CD4-positive, alpha-beta T cell treated with Interleukin-10 for 1 hour (primary cell): ENCODE measurements at places on chromosomes 4 and X.

DNA sequence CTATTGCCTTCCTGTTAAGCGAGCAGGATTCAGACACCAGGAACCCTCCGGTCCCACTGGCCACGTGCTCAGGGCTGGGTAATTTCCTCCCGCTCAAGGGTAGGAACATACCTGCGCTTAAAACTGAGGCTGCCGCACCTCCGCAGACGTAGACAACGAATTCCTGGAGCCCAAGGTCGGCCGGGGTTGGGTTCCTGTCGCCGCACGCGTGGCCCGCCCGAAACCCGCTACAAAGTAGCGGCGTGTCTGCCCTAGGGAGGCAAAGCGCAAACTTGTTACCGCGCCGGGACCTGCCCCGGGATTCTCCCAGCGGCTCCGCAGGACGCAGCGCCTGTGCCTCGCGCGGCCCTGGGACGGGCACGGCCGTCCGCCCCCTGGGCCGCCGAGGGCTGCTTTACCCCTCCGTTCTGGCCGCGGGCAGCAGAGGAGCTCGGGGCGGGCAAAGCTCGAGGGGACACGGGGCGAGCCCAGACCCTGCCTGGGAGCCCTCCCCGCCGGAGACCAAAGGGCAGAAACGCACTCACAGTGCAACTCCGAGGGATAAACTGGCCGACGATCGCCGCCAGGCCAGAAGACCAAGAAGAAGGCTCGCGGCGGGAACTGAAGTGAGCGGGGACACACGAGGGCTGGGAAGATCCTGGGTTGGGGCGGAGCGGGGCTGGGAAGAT lies at the start of gene ERVMER34-1:
Gene ERVMER34-1 (minus strand): TSS at position 607 of the 668 bp plus-strand sequence. CDS start 5,905 bp downstream, outside the sequence.
- no peak for DNase-seq

- no peak for DNase-seq
Measured at GRCh38 chr4:40427128-40427527, 92.0 kb downstream of the CHRNA9 start.

- DNase-seq = no peak
Measured at GRCh38 chr4:18134111-18134510, 112.6 kb upstream of the LCORL start.

- no peak for DNase-seq
Measured at GRCh38 chr4:55001538-55001937, 123.9 kb downstream of the KDR start.

DNA sequence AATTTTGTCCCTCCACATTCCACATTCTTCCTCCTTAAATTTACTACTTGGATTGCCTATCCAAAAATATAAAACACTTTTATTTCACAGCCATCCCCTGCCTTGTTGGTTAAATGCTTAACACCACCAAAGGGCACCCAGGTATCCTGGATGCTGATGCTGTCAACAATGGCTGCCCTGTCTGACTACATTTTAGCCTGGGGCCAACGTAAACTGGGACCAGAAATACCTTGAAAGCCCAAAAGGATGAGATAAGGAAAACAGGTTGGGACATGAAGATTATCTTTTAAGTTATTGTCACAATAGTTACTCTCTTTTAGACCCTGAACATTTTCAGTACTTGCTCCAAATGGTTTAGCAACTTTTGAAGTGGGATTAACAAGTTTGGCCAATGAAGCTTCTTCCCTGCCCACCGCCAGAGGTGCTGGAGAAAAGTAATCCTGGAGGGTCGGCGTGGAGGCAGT lies 775 bp upstream of the YIPF6 start:
- peak; percentile 14 for DNase-seq

GRCh38 chr4:167143018-167143417 lies 91.3 kb downstream of the SPOCK3 start:
- no peak for DNase-seq

DNA sequence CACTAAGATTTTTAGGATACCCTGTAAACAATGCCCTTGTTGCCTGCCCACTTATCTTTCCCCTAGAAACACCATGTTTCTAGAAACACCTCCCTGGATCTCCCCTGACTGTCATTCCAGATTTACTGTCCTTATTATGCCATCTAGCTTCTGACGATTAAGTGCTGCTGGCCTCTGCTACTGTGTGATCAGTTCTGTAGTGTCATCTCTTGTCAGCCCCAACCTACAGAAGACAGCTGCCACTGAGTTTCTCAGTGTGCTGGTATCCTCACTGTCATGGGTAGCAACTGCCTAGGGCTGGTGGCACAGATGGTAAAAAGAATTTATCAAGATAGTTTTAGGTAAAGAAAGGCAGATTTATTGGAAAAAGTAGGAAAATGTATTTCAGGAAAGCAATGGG lies 68.7 kb upstream of the WWC2 start:
- no peak for DNase-seq

- DNase-seq = no peak
Measured at GRCh38 chrX:116436358-116436816, at the start of gene SLC6A14. Gene SLC6A14, plus strand, starts transcription at chrX:116436606. Its CDS starts 104 bp downstream, at chrX:116436710.

DNA sequence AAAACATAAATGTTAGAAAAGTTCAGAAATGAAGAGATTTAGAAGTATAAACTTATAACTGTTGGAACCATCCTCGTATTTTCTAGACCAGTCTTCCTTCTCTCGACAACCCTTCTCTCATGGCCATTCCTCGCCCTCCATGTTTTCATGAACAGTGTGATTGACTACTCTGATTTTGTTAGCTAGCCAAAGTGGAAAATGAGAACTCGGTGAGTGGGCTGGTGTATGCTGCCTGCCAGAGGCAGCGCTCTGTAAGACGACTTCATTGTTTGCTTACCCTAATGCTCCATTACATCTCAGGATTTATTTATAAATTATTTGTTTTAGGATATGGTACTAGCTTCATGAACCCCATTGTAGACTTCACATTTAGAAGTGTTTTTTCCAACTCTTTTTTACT lies 153.0 kb downstream of the CBR4 start:
- no peak for DNase-seq

DNA sequence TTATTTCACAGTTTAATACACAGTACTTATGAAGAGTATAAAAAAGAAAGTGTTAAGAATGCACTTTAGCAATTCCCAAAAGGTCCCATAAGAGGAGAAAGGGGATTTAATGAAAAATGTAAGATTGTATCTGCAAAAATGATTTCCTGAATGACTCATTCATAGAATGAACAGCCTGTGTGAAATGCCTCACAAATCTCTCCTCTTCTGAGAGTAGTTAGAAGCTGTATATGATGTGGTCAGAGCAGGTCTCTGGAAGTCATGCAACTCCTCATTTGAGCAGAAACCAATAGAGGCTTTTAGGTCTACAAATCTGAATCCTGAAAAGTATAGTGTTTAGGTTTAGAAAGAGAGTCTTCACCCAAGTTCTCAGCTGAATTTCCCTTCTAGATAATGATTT lies 381.3 kb upstream of the INTU start:
- DNase-seq = no peak

DNA sequence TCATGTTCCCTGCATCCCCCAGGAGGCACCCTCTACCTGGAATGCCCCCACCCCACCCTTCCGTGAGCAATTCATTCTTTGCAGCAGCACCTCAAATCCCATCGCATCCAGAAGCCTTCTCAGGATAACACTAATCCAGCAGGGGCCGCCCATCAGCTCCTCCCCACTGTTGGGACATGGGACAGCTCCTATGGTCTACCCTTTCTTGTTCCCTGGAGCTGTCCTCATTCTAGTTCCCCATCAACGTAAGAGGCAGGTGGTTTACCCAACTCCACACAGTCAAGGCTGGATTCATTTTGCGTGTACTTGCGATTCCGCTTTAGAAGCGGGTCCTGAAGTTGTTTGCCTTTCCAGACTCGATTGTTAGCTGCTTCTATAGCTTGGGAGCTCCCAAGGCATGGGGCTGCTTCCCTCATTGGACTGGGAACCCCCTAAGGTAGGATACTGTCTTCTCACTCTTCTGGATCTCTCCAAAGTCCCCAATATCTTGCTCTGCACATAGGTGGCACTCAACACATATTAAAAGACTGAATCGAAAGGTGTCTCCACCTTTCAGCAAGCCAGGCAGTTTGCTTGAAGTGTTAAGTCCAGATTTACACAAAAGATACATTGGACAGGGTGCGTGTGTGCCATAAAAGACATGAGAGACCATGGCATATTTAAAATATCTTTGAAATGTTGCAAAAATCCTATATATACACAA lies 942 bp upstream of the APLN start:
- DNase-seq = peak; percentile 40

DNA sequence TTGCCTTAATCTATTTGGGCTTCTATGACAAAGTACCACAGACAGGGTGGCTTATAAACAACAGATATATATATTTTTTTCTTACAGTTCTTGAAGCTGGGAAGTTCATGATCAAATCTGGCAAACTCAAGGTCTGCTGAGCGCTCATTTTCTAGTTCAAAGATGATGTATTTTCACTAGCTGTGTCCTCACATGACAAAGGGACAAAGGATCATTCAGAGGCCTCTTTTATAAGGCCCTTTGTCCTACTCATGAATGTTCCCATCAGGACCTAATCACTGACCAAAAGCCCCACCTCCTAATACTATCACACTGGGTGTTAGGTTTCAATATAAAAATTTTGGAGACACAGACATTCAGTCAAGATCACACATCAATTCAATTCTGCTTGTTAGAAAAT lies 2025.2 kb downstream of the PCDH7 start:
- no peak for DNase-seq

- no peak for DNase-seq
Measured at GRCh38 chrX:19956923-19957322, 33.9 kb downstream of the BCLAF3 start.

GRCh38 chrX:29693912-29694311 lies 521.5 kb upstream of the MAGEB2 start:
- DNase-seq = no peak

GRCh38 chr4:152651473-152652060 lies 28.2 kb downstream of the TMEM154 start:
- no peak for DNase-seq

DNA sequence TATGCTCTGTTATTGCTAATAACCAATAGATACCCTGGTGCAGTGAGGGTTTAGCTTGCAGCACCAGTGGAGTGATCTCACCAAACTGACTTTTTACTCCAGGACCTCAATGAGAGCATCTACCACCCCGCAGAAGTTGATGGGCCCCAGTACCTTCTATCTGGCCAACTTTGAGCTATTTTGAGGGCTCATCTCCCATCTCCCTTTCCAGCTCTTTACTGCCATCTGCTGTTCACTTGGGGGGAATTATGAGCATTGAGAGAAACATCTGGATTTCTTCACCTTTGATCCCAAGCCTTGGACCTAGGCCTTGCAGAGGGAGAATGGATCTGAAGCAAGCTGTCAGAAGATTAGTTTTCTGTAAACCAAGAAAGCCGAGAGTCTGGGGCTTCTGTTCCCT lies 143.6 kb downstream of the TMEM164 start:
- DNase-seq = peak; percentile 47

DNA sequence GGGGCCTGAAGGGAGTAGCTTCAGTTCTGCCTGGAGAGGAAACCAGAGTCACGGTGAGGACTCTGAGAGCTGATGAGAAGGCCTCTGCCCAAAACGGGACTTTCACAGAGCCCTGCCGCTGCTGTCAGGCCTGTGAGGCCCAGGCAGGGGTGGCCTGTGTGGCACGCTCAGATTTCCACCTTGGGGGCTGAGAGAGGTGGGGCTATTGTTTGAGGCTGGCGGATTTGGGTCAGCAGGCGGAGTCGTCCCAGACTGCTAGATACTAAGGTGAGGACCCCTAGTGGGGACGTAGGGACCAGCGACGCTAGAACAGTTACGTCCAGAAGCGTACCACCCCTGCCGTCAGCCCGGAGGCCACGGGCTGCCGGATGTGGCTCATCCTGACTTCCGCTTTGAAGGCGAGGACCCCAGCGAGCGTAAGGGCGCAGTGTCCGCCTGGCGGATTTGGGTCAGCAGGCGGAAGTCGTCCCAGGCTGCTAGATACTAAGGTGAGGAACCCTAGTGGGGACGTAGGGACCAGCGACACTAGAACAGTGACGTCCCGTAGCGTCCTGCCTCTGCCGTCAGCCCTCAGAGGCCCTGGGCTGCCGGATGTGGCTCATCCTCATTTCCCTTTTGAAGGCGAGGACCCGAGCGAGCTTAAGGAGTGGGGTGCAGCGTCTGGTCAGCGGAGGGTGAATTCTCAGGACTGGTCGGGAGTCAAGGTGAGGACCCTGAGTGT lies at the start of gene MAGEB1:
Gene MAGEB1 (plus strand): TSS at position 378 of the 721 bp plus-strand sequence. CDS start 3,348 bp downstream, outside the sequence.
- DNase-seq = no peak

DNA sequence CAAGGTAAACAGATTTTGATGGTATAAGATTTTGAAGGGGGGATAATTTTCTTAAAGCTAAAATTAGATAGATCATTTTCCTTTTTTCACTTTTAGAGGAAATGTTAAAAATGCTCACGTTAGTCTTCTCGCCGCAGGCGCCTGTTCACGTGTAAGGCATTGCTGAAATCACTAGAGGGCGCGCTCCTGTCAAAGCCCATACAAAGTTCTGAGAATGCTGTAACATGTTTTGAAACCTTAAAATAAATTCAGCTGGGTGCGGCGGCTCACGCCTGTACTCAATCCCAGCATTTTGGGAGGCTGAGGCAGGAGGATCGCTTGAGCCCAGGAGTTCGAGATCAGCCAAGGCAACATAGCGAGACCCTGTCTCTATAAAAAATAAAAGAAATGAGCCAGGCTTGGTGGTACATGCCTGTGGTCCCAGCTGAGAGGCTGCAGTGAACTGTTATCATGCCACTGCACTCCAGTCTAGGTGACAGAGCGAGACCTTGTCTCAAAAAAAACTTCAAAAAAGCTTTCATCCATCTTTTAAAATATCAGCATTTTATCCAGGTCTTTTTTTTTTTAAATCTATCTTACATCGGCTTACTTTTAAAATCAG lies 138.0 kb downstream of the RBMX2 start:
- peak; percentile 28 for DNase-seq

GRCh38 chr4:68995292-68995691 lies 43.7 kb upstream of the UGT2A3 start:
- DNase-seq = no peak

GRCh38 chrX:53255738-53256191 lies 25.6 kb downstream of the IQSEC2 start:
- no peak for DNase-seq
